NCI-H2029 treated with DMSO at 0.1 percent for 48 hours (cell line): ENCODE measurements at places on chromosomes 6 and 20.
A peak's percentile ranks its signal among the peaks of the same experiment; 100 is the strongest.

DNA sequence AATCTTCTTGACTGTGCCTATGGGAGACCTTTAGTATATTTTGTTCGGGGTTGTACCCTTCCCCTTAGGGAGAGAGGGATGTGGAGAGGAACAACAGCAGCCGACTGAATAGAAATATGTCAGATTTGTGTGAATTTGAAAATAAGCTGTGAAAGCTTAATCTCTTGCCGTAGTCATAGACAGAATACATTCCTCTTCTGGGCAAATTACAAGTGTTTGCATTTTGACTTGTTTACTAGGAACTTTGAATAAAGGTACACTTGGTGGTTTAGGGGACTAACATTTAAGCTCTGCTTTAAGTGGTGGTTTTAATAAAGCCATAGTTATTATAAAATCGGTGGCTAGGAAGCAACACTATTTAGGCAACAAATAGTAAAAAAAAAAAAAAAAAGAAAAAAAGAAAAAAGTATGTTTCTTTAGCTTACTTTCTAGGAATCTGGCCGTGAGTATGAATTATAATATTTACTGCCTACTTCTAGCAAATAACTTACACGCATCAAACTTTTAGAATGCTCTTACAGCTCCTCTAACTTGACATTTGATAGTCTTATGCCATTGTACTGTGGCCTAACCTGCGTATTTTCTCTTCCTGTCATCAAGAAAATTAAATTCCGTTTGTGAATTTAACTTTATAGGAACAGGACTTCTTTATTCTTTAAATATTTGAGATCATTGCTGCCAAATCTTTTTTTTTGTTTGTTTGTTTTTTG lies 65.1 kb downstream of the ZBTB2 start:
- no peak for DNase-seq

DNA sequence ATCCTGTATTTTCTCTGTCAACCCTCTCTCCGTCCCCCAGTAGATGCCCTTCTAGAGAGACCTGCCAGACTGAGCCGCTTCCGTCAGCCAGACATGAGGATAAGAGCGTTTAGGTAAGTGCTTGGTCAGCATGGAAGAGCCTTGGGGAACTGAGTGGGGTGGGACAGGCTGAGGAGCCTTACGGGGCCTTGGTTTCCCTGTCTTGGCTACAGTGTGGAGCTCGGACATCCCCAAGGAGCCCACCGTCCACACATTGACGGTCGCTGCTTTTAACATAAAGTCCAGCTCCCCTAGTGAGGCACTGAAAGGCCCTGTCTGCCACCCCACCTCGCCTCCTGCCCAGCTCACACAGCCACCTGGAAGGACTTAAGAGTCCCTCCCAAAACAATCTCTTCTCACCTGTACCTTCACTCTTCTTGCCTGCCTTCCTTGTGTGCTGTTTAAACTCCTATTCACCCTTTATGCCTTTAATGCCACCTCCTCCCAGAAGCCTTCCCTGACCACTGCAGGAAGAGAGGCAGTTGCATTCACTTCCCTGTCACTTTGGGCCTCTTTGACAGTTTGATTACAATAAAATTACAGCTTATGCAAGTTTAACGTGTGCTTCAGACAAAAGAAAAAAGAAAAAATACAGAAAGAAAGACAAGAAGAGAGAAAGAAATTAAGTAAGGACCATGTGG lies 42.3 kb downstream of the PDYN start:
- DNase-seq, result no peak

DNA sequence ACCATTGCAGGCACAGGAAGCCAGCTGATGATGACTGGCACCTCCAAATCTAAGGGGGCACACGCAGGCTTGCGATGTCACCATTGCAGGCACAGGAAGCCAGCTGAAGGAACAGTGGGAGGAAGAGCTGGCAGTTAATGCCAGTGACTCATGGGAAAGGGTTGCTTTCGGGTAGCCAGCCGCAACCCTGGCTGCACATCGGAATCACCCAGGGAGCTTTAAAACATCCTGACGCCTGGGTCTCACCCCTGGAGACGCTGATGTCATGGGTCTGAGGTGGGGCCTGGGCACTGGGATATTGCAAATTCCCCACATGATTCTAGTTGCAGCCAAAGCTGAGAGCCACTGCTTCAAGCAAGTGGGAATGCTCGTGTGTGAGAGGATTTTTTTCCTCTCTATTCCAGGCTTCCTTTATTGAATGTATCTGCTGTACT lies 16.1 kb upstream of the CCN6 start:
- DNase-seq, result no peak

DNA sequence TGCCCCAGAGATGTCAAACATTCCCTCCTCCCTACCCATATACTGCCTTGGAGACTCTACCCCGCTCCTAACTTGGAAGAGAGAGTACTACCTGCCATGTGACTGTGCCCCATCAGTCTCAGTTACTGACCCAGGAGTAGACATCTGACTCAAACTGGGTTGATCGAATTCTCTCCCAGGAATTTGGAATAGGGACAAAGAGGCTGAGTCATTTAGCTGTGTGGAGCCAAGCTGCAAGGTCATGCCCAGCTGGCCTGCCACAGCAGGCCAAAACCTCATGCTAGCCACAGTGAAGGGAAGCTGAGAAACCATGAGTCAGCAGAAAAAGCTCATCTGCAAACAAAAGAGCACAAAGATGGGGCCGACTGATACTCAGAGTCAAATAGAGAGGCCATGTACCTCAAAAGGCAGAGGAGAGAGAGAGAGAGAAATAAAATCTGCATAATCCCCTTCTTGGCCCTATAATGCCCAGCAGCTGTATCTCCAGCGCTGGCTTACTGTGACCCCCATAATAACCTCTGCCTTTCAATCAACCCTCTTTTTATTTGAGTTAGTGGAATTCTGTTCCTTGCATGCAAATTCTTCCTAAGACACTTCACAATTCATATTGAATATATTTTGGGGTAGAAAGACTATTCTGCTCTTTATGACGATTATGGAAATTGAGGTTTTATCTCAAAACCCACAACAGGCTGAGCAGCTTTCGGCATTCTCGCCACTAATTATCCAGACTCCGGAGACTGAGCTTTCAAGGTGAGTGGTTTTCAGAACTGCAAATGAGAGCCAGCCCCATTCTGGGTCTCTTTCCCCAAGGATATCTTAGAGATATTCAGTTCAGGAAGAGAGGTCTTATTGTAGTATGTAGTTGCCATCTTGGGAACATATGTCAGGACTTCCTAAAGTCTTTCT lies 21.4 kb upstream of the AKIRIN2 start:
- no peak for DNase-seq

DNA sequence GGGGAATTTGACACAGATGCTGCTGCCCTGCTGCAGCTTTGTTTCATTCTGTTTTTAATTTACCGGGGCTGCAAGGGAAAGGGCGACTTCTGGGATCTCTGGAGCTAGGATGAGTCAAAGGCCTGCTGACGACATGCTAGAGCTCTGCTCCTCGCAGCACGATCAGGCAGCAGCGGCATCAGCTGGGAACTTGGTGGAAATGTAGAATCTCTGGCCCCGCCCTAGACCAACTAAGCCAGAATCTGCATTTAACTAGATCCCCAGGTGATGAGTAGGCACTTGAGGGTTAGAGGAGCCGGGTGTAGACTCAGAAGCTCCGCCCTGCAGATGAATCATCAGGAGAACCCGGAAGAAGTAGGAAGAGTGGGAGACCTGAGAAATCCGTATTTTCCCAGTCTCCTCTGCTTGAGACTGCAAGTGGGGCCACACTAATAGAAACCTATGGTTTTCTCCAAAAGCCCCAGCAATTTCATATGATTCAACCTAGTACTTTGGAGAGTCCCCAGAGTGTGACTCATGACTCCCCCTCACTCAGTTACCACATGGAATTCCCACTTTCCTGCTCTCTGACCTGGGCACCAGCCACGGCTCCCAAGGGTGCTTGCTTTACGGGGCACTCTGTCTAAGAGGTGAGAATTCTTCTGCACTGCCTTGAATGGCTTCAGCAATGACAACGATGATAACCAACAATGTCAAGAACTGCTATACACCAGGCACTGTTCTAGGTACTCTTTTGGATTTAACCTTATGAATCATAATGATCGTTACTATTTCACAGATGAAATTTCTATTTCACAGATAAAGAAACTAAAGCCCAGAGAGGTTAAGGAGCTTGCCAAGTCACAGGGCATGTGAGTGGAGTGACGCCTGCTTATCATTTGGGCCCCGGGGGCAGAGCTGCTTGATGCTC lies 18.1 kb downstream of the TUBB2B start:
- DNase-seq, result peak; percentile 95
